ENCODE measurements at places on chromosomes 16 and 17.

- DNase-seq, result no peak
Measured at GRCh38 chr16:81265658-81266451, 27.4 kb downstream of the BCO1 start.

- no peak for DNase-seq
Measured at GRCh38 chr16:57306676-57307341, 22.3 kb upstream of the PLLP start.

GRCh38 chr17:83103200-83103942, 24.0 kb downstream of the METRNL start:
- DNase-seq, result peak; percentile 37

DNA sequence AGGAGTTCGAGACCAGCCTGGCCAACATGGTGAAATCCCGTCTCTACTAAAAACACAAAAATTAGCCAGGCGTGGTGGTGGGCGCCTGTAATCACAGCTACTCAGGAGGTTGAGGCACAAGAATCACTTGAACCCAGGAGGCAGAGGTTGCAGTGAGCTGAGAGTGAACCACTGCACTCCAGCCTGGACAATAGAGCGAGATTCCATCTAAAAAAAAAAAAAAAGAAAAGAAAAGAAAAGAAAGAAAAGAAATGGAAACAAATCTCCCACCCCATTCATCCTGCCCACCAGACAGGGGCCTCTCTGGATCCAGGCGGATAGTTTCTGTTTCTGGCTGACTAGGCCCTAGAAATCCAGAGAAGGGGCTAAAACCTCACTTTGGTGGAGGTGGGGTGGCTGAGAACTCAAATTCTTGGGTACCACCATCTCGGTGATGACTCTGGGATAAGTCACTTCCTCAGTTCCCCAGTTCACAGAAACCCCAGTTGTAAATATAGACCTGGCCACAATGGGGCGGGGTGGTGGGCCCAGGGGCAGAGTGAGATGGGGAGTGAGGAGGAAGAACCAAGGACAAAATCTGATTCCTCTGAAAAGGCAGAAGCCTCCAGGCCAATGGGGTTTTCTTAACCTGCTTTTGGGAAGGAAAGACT, 22.2 kb downstream of the SOCS1 start:
- no peak for DNase-seq

- no peak for DNase-seq
Measured at GRCh38 chr17:32440722-32441121, 3.6 kb upstream of the PSMD11 start.

DNA sequence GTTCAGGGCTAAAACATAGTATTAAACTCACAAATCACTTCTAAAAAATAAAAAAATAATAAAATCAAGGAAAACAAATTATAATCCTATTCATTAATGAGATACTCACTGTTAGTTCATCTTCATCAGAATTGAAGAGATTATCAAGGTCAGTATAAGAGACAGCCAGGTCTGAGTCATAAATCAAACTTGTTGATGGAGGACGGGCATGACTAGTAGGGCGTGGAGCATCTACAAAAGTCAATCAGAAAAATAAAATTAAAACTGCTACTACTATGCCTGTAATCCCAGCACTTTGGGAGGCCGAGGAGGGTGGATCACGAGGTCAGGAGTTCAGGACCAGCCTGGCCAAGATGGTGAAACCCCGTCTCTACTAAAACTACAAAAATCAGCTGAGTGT, 59.1 kb upstream of the INTS2 start:
- no peak for DNase-seq

GRCh38 chr17:42436391-42436790, 13.3 kb upstream of the CAVIN1 start:
- DNase-seq, result peak; percentile 98

- DNase-seq, result no peak
Measured at GRCh38 chr17:80645706-80646325, 101.2 kb downstream of the RPTOR start.

DNA sequence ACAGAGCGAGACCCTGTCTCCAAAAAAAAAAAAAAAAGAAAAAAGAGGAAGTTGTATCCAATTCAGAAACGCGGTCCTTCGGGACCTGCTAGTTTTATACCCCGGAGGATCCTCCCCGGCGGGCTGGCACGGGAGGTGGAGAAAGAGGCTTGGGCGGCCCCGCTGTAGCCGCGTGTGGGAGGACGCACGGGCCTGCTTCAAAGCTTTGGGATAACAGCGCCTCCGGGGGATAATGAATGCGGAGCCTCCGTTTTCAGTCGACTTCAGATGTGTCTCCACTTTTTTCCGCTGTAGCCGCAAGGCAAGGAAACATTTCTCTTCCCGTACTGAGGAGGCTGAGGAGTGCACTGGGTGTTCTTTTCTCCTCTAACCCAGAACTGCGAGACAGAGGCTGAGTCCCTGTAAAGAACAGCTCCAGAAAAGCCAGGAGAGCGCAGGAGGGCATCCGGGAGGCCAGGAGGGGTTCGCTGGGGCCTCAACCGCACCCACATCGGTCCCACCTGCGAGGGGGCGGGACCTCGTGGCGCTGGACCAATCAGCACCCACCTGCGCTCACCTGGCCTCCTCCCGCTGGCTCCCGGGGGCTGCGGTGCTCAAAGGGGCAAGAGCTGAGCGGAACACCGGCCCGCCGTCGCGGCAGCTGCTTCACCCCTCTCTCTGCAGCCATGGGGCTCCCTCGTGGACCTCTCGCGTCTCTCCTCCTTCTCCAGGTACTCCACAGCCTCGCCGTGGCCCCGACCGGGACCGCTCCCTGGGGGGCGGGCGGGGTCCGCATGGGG, at the start of gene CDH3:
TSS of gene CDH3 (plus strand) at position 596 of the 779 bp plus-strand sequence. CDS start at position 666, 70 bp downstream.
- no peak for DNase-seq

- DNase-seq, result no peak
Measured at GRCh38 chr17:45258981-45259380, 2.9 kb downstream of the SPATA32 start.

GRCh38 chr17:65131946-65132345, 5.2 kb upstream of the RGS9 start:
- DNase-seq, result peak; percentile 40

- DNase-seq, result no peak
Measured at GRCh38 chr17:78999056-78999768, 10.4 kb downstream of the CANT1 start.

DNA sequence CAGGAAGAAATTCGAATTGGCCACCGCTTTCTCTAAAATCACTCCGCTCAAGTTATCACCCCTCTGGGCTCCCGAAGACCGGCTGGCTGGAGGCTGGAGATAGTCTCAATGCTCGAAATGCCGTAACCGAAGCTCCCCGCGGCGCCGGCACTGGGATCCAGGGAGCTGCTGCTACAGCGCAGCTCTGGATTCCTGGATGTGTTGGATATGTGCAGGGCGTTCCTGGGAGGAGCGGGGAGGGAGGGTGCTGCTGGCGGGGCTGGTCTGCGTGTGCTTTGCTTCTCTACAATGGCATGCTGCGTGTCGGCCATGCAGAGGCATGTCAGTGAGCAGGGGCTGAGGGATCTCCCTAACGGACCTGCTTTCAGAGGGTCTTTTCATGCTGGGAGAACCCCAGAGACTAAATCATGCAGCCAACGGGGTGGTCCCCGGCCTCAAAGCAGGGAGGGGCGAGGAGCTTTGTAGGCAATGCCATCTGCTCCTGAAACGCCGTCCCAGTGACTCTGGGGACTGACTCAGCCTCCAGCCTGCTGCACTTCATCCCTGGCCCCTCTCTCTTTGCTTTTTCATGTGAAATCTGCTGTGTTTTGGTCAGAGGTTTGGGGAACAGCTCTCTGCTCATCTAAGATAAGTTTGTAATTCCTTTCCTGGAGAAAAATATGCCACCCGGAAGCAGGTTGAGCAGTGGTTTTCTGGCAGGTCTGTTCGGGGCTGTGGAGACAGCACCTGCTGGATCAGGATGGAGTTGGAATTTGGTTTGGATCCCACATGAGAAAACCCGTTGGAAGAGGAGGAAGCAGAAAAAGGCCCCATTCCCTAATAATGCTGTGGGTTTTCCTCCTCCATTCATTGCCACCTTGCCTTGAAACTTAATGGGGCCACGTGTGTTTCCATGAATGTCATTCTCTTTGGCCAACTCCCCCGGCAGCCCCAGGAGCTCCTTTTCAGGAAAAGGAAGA, 311.4 kb downstream of the SEC14L1 start:
- DNase-seq, result no peak

DNA sequence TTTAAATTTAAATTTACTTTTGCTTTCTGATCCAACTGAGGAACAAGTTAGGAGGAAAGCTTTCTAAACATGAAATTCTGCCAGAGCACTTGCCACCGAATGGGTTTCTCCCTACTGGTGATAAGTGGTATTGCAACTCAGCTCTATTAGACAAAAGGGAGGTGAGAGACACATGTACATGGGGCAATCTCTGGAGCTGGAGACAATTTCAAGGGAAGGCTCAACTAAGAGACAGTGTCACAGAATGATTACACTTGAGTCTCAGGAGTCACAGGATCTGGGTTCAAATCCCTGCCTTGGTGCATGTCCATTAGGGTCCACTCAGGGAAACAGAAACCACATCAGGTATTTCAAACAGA, 37.4 kb downstream of the SOCS1 start:
- DNase-seq, result no peak

DNA sequence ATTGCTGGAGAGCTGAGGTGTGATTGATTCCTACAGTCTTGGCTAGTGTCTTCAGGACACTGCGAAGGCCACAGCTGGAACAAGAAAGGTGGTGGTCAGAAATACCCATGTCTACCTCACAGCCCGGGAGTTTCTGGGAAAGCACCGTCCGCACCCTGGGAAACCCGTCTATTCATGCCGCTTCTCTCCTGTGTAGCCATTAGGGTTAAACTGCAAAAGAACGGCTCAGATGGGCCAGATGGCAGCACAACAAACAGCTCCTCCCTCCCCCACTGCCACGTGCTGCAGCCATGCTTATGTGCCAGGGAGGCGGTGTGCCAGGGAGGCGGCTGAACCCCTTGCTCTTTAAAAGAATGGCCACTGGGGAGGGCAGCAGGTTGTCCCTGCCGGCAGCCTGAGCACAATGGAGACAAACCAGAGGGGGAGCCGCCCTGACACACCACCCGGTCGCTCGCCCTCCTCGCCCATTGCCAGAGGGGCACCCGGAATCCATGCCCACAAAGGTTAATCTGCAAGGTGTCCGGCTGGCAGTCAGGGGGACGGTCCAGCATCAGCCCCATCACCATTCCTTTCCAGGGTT, 65.2 kb downstream of the CYTH1 start:
- DNase-seq, result no peak

DNA sequence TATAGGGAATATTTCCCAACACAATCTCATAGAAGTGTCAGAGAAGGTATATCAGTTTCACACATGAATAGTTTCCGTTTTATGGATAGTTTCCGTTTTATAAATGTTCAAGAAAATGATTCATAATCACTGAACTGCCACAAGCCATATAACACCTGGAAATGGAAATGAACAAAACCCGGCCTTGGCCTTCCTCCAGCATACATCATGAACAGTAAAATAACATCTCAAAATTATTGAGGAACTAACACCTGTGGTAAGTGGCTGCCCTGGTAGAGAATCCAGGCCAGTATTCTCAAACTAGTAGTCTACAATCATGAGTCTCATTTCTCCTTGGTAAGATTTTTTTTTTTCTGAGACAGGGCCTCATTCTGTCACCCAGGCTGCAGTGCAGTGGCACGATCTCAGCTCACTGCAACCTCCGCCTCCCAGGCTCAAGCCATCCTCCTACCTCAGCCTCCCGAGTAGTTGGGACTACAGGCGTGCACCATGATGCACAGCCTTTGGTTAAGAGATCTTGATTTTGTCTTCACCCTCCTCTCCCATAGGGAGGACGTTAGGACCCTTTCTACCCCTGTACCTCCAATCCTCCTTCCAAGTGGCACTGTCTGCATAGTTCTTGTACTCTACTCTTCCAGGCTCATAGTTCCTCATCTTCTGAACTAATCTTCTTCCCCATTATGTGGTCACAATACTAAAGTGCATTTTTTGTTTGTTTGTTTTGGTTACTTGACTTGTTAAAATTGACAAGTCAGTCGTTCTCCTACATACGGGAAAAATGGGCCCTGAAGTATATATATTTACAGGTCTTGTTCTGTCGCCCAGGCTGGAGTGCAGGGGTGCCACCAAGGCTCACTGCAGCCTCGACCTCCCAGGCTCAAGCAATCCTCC, 15.0 kb upstream of the RGS9 start:
- DNase-seq, result no peak

DNA sequence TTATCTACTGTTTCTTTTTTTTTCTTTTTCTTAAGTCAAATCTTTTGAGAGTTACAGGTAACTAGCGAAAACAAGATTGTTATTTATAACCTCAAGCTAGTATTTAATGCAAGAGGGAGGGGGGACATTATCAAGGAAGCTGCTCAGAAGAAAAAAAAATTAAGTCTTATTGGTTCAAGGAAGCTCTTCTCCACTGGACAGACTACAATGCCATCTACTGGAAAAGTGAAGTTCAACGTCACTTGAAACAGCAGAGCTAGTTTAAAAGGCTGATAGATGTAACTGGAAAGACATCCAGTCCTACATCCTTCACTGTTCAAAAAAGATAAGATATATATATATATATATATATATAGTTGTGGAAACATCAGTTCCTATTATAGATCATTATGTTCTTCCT, 418.0 kb upstream of the PSMD7 start:
- peak; percentile 58 for DNase-seq

- no peak for DNase-seq
Measured at GRCh38 chr17:55426851-55427586, 5.4 kb upstream of the MMD start.

DNA sequence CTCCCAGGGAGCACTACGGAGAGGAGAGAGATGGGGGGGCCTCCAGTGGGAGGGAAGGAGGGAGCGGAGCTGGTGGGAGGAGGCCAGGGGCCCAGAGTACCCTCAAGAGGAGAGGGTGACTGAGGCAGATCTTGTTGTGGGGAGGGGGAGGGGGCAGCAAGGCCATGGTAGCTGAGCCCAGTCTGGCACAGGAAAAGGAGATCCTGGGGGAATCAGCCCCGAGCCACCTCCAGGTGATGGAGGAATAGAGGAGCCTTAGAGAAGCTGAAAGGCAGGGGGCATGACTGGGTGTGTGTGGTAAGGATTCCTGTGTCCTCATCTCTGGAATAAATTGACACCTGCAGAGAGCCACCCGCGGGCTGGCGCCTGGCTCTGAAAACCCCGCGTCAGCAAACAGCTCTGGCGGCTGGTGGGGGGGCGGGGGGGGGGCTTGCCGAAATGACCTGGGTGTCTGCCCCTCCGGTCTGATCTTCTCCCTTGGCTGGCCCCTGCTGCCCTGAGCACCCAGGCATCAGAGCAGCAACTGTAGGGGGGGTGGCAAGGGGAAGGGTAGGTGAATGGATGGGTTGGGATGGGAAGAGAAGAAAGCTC, 1.3 kb upstream of the NLGN2 start:
- no peak for DNase-seq

GRCh38 chr16:50208460-50208931, 55.4 kb downstream of the TENT4B start:
- DNase-seq, result no peak

GRCh38 chr17:12320286-12320685, 299.6 kb downstream of the MAP2K4 start:
- DNase-seq, result no peak

GRCh38 chr17:78500806-78501205, 76.4 kb downstream of the DNAH17 start:
- DNase-seq, result no peak

- no peak for DNase-seq
Measured at GRCh38 chr17:42414704-42415409, 8.2 kb downstream of the CAVIN1 start.

Measured in fibroblast of skin of left quadriceps (primary cell).